NAMALWA (cell line): ENCODE measurements at places on chromosomes 16 and 17.

GRCh38 chr16:6864671-6865070, 468.0 kb upstream of the RBFOX1 start:
- DNase-seq = no peak

DNA sequence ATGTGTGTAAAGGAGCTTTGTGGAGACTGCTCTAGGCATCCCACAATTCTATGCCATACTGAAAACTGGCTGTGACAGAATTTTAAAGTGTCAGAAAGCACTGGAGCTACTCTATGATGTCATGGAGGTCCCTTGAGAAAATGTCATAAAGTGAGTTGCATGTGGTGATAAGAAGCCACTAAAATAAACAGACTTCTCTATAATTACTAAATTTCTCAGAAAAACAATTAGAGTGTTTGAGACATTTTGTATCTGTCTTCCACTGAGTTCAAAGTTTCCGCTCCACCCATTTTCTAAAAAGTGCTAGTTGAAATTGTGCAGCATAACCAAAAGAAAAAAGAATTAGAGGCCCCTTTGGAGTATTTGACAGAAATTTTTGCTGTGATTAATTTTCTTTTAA, 603.9 kb downstream of the KCNJ2 start:
- DNase-seq = no peak

GRCh38 chr16:11276896-11277593, 765 bp upstream of the PRM2 start:
- no peak for DNase-seq

DNA sequence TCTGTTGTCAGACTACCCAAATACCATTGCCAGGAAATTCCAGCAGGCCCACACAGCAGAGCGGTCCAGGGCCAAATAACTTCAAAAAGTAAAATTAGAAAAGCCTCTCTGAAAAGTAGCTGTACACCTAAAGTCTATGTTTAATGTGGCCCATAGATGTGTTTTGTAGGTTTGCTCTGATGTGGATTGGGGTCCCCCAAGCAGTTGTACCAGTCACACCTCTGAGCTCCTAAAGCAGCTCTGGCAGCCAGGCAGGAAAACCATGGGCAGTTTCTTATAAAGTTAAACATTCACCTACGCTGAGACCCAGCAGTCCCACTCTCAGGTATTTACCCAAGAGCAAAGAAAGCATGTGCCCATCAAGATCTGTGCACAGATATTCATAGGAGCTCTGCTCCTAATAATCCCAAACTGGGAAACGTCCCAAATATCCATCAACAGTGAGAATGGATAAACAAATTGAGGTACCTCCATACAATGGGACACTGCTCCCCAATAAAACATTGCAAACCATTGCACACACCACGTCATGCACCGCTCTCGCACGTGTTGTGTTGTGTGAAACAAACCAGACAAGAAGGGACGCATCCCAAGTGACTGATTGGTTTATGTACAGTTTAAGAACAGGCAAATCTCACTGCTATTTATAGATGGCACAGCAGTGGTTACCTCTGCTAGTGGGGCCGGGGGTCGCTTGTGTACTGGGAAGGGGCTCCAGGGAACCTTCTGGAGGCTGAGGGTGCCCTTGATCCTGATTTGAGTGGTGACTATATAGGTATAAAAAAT, 15.8 kb upstream of the PRM1 start:
- peak; percentile 81 for DNase-seq

DNA sequence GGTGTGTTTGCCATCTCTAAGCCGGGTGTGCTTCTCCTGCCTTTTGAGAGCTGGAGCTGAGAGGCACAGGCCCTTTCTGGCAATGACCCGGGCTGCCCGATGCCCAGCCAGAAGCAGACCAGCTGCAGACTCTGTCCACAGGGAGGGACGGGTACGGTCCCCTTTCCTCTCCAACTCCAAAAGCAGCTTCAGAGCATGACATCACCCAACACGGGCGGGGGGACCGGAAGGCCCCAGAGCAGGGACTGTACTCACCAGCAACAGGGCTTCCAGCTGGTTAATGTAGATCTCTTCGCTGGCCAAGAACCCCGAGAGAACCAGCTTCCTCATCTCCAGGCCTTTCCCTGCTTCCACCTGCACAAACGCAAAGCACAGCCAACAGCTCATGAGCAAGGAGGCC, 79.4 kb downstream of the ABR start:
- DNase-seq = no peak

- DNase-seq = no peak
Observed at GRCh38 chr16:77396461-77396860, 38.4 kb downstream of the ADAMTS18 start.

DNA sequence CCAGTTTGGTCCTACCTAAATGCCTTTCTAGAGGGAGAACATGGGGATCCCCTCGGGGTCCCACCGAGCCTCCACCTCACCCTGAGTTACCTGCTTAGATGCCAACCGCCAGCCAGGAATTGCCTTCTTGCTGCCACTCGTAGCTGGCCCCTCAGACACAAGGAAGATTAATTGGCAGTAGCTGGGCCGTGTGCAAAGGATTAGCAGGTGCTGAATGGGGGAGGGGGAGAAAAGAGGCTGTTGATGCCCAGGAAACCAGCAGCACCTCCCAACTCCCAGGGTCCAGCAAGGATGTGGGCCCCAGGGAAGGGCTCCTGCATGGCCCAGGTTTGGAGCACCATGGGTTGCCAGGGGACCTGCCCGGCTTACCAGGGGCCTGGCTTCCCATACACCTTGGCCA, at the start of gene CNGB1:
Gene CNGB1, minus strand, starts transcription at position 159 of the 400 bp plus-strand sequence. CDS start 3,842 bp downstream, outside the sequence.
- DNase-seq = no peak

GRCh38 chr17:19411631-19412030, 599 bp downstream of the RNF112 start:
- DNase-seq = no peak

- DNase-seq = no peak
Observed at GRCh38 chr16:10465821-10466220, 80.0 kb downstream of the ATF7IP2 start.

DNA sequence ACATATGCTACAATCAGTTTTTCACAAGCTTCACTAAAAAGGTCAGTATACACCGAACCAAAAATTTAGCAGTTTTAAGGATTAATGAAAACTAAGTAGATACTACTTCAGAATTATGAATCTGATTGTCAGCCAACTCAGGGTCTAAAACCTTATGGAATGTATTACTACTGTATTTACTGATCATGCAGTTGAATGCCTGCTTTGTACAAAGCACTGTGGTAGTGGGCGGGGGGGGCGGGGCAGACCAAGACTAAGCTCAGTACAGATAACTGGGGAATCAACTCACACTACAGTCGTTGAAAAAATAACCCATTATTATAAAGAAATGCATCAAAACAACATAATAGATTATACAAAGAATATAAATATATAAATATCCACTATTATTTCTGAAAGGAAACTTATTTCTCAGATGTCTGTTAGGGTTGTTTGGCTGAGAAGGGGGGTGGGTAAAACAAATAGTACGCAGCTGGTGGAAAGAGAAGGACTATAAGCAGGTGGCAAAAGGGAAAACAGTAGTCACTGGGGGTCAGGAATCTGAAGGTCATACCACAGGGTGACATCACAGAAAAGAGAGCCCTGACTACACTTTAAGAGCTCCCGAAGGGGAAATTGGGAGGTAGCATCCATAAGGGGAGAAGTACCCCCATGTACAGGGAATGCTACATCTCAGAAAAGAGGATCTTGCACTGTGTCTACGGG, 109.4 kb upstream of the AXIN2 start:
- no peak for DNase-seq

- DNase-seq = no peak
Observed at GRCh38 chr16:22063888-22064467, 28.4 kb upstream of the VWA3A start.

GRCh38 chr17:29070781-29071180, 27.8 kb downstream of the PIPOX start:
- DNase-seq = no peak

DNA sequence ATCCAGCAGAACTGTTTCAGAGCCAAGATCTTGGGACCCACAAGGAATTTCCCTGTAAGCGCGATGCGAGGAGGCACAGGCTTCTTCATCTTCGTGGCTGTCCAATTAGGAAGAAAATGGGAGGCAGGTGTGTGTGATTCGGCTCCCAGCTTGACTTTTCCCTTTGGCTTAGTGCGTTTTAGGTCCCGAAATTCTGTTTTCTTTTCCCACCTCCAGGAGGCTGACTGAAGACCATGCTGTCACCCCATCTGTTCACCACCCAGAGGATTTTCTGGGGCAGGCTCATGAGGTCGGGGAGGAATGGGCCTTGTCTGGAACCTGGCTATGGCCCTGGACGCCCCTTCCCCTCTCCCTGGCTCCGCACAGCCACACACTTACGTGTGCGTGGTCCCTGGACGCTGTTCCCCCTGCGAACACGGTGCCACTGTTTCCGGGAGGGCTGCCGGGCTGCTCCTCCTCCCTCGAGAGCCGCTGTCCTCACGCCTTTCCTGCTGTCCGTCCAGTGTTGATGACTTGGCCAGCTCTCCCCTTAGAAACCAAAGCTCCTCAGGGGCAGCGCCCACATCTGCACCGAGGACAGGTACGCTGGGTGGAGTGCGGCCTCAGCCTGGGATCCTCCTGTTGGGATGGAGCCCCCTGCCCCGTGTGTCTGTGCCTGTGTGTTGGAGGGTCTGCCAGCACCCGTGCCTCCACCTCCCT, 2.7 kb upstream of the PABPN1L start:
- DNase-seq = no peak

DNA sequence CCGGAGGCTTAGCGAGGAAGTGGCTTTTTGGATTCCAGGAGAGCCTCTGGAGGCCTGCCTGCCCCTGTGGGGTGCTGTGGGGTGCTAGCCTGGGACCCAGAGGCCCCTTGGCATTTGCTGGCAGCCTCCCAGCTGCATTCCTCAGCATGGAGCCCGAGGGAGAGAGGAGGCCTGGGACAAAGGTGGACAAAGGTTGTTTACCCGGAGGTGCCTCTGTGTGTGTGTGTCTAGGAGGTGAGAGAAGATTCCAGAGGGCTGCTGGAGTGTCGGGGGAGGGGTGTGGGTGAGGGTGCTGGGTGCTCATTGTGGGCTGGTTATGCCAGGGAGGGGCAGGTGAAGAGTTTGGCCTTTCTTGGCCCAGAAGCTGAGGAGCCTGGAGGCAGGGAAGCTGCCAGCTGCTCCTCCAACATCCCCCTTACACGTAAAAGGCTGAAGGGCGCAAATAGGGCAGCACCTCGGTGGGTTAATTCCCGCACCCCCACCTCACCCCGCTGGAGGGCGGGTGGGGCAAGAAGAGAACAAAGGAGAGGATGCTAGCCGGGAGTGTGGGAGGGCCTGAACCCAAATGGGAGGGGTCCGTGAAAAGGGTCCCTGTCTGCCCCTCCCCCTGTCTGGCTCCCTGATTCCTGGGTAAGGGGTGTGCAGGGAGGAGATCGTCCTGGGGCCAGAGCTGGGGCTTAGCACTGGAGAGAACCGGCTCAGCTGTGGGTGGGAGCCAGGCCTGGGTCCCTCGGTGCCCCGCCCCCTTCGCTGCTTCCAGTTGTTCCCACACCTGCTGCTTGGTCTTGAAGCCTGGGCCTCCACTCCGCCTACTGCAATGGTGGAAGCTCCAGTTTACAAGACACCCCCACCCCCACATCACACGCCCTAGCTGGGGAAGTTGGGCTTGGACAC, 9.9 kb downstream of the HEXIM2 start:
- no peak for DNase-seq

DNA sequence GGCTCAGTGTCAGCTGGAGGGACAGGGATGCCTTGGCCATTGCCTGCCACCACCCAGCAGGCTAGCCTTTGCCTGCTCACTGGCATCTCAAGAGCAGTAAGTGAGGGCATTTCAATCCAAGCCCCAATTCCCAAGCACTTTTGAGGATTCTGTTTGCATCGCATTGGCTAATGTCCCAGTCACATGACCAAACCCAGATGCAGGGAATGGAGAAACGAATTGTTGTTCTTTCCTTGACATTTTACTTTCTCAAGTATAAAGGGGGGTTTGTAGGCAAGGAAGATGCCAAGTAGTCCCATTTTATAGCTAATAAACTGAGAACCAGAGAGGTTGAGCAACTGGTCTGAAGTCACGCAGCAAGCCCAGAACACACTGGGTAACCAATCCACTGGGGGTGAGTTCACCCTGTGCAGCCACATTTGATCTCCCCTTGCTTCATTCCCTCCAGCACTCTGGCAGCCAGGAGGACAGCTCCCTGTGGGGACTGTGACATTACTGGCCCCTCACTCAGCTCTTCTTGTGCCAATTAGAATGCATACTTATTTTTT, 193.8 kb upstream of the CACNG3 start:
- no peak for DNase-seq

DNA sequence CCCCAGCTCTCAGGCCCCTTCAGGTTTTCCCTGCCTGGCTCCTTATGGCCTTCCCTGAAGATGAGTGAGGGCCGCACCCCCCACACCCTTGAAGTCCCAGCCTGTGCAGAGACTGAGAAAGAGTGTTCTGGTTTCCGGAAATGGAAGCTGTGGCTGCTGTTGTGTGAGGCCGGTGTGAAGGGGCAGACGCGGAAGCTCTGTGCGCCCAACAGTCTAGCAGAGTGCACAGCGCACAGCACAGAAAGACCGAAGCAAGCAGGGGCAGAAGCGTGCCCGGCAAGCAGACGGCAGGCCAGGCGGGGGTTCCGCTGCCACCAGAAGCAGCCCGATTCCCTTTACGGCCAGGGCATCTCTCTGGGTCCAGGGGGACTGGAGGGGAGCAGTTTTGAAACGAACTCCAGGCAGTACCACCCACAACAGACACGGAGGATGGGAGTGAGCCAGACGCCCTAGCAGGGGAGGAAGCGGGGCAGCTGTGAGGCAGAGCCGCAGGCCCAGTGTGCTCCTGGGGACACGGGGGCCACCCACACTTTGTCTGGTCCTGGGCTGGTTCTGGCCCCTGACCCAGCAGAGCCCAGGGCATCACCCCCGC, 16.7 kb downstream of the TPSG1 start:
- DNase-seq = no peak

GRCh38 chr17:2022647-2023240, 2.4 kb downstream of the RTN4RL1 start:
- DNase-seq = no peak

DNA sequence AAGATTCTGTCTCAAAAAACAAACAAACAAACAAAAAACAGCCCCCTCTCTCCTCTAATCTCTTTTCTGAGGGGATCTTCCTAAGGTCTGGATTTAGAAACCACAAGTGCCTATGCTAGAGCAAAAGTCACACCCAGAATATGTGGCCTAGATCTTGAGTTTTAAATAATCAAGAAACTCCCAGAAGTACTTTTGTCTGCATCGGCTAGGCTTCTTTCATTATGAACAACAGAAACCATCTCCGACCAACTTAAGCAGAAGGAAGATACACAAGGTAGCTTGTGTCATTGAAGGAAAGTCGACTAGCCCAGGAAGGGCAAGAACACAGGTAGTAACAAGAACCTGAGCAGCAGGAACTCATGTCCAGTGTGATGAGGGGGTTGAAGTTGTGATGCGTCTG, 73.9 kb upstream of the KIFC3 start:
- no peak for DNase-seq
